ENCODE measurements at places on chromosomes 5 and 9. TPM values are rescaled to one million over a fixed set of nuclear protein-coding genes. Genes with fewer than 3 reads are reported as not detected.

- DNase-seq, result no peak
These were observed 62.3 kb upstream of the ZFR start for GRCh38 chr5:32506799-32507198.

DNA sequence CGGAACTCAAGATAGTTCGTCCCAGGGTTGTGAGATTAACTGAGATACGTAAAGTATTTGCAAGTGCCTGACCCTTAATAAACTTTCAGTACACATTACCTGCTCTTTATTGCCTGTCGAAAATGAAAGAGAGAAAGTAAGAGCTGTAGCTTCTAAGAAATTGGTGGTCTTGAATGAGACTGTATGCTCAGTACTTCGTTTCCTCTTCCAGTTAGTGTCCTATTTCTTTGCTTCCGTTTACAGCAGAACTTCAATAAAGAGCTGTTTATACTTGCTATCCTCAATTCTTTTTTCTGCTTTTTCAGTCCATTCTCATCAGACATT lies 534 bp downstream of the SRFBP1 start:
- DNase-seq, result no peak

SPINK4 gene
- polyA plus RNA-seq, result not detected

OR2K2 gene
- polyA plus RNA-seq, result not detected

DNA sequence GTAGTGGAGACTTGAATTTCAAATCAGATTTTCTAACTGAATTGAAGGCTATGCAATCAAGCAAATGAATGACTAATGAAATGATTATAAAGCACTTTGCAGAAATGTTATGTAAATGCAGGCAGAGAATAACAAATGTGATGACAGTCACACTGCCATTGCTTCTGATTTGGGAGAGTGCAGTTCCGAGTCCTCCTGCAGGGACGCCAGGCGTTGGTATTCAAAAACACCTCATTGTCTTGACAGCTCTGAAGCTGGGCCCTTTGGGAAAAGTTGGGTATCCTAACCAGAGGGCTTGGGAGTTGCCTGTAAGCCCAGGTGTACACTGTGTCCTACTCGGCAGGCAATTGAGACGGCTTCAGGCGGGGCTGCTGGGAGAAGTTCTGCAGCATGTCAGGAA lies 57.9 kb downstream of the C5orf15 start:
- no peak for DNase-seq
